Stimulated activated CD4-positive, alpha-beta T cell treated with anti-CD3 and anti-CD28 coated beads, Interleukin-12 subunit alpha, Interleukin-12 subunit beta, amount 100 ng/mL, for 4 hours (primary cell): ENCODE measurements at places on chromosomes 13 and 19.

DNA sequence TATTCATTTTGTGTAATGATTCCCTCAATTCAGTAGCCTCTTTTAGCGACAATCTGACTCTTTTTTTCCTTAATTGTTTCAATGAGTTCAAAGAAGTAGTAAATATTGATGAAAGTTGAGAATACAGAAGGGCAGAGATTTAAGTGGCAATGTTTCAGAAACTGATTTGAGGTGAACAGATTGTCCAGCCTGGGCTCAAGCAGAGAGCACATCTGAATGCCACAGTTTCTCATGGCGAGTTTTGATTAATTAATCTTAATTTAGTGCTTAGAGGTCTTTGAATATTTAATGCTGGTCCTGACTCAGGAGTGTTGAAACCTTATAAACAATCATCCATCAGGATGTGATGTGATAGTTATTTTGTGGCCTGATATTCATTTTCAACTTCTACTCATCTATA lies 890.7 kb upstream of the SLITRK6 start:
- DNase-seq, result no peak

- no peak for DNase-seq
Measured at GRCh38 chr19:48913114-48913889, 13.2 kb downstream of the NUCB1 start.

GRCh38 chr13:49304763-49305700 lies 57.3 kb downstream of the CDADC1 start:
- DNase-seq, result no peak

GRCh38 chr13:79999601-80000000 lies 341.3 kb downstream of the SPRY2 start:
- no peak for DNase-seq

DNA sequence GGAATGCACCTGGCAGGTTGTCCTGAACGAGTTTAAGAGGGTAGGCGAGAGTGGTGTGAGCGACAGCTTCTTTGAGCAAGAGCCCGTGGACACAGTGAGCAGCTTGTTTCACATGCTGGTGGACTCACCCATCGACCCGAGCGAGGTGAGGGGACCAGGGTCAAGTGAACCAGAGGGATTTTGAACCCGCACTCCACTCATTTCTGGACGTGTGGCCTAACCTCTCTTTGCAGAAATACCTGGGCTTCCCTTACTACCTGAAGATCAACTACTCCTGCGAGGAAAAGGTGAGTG lies 1.7 kb downstream of the CATSPERG start:
- DNase-seq, result no peak

GRCh38 chr19:6227156-6227935 lies 52.4 kb downstream of the MLLT1 start:
- no peak for DNase-seq

DNA sequence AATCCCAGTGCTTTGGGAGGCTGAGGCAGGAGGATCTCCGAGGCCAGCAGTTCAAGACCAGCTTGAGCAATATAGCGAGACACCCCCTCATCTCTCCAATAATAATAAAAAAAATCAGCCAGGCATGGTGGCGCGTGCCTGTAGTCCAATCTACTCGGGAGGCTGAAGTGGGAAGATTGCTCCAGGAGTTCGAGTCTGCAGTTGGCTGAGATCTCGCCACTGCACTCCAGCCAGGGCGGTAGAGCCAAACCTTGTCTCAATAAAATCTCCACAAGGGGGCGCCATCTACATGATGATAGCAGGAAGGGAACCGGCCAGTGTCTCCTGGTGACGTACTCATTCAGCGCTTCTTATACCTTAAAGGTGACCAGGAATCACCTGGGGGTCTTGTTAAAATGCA lies 13.6 kb upstream of the C5AR1 start:
- DNase-seq, result peak; percentile 59

- no peak for DNase-seq
Measured at GRCh38 chr13:112960706-112961105, 8.3 kb upstream of the MCF2L start.

GRCh38 chr13:40452038-40452666 lies 214.3 kb downstream of the FOXO1 start:
- no peak for DNase-seq

GRCh38 chr19:35901854-35902661 lies at the start of gene HCST:
HCST (plus strand) TSS chr19:35902529; CDS start chr19:35902594, 65 bp downstream.
- DNase-seq, result no peak

- DNase-seq, result no peak
Measured at GRCh38 chr13:84570831-84571230, 688.6 kb upstream of the SLITRK1 start.

DNA sequence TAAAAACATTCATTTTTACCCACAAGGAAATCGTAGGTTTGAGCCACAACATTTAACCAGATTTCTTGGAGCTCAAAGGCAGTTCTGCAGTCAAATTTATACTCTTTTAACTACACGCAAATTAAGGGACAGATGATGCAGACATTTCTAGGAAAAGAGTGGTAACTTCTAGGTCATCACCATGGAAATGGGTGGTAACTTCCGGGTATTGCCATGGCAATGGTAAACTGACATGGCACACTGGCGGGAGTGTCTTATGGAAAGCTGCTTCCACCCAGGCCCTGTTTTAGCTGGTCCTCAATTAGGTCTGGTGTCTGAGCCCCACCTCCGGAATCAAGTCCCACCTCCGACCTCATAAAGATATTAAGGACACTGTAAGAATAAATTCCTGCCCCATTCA lies 10.4 kb upstream of the LYPD5 start:
- DNase-seq, result no peak

- no peak for DNase-seq
Measured at GRCh38 chr19:44598880-44599279, 14.5 kb upstream of the IGSF23 start.

GRCh38 chr19:28840891-28841290 lies 372.1 kb downstream of the UQCRFS1 start:
- no peak for DNase-seq

GRCh38 chr19:4575267-4576015 lies 16.0 kb upstream of the SEMA6B start:
- no peak for DNase-seq

DNA sequence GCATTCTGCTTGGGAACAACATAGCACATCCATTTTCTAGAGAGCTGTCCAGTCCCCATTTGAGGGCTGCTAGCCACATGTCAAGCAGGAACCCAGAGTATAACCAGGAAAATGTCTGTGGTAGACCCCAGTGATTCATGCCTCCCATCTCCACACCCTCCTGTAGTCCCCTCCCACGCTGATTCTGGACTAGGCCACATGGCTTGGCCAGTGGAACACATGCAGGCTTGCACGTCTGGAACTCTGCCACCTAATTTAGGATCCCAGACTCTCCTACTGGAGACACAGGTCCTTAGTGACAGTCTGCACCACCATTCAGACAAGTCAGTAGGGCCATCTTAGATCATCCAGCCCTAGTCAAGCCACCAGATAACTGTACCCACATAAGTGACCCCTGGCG lies 149.8 kb downstream of the ZIC5 start:
- no peak for DNase-seq

GRCh38 chr19:54470991-54471782 lies 1.9 kb downstream of the CDC42EP5 start:
- DNase-seq, result no peak

DNA sequence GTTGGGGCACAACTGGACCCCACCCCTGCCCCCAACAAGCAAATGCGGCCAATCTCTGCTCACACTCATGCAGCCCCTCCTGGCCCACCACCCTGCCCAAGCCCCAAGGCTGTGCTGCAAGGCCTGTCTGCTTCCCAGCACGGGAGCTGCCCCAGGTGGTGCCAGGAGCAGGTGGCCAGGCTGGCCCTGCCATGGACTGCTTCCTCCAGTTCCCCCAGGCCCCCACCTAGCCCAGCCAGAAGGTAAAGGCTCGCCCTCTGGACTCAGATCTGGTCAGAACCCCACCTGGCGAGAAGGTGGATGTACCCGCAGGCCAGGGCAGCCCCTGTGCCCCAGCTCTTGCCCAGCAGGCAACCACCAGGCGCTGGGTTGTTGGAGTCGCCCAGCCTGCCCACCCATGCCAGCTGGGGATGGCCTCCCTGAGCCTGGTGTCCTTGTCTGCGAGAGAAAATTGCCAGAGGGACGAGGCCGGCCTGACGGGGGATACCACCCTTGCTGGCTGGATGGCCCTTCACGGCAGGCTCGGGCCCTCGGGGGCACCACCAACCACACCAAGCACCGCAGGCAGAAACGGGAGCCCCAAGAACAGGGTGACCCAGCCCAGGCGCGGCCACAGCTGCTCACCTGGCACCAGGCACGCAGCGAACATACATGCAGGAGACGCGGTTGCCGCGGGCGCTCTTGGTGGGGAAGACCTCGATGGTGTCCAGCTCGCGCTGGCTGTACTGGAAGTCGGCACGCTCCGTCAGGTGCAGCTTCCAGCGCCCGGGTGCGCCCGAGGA lies 4.5 kb downstream of the ABHD17A start:
- DNase-seq, result no peak

DNA sequence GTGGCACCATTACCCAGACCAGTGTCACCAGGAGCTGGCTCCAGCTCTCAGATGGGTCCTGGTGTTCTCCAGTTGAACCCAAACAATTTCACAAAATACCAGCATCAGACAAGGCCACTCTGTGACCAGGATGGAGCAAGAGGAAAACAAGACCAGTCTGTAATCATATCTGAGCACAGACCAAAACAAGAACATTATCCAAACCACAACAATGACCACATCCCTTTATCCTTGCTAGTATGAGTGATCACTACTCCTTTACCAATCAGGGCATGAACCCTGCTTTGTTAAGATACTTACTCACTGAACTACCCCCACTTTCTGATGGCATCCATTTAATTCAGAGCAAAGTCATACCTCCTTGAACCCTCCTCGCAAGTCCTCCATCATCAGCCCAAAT lies 145.9 kb downstream of the NUFIP1 start:
- DNase-seq, result no peak

GRCh38 chr19:3345850-3346460 lies 20.4 kb upstream of the NFIC start:
- DNase-seq, result no peak

GRCh38 chr19:29381353-29382203 lies 144.2 kb upstream of the VSTM2B start:
- DNase-seq, result no peak

GRCh38 chr13:42860485-42860884 lies 79.1 kb downstream of the FAM216B start:
- DNase-seq, result no peak

DNA sequence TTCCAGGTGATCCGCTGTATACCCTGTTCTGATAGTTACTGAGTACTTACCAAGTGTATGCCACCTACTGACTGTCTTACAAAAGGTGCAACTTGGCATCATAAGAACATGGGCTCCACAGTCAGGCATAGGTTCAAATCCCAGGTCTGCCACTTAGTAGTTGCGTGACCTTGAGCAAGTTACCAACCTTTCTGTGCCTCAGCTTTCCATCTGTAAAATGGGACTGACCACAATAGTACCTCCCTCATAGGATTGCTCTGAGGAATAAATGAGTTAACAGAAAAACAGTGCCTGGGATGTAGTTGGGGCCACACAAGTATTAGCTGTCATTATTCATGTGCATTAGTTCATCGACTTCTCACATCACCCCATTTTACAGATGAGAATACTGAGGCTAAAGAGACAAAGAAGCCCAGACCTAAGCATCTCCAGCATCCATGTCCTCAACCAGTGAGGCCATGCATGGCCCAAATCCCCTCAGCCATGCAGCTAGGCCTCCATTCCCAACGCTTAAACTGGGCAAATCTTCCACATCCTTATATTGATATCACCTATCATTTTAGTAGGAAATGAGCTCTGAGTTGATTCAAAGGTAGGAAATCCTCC lies 51.3 kb upstream of the UBE2L5 start:
- no peak for DNase-seq
